ENCODE measurements at places on chromosomes 6 and 20.
A peak's percentile ranks its signal among the peaks of the same experiment; 100 is the strongest.

DNA sequence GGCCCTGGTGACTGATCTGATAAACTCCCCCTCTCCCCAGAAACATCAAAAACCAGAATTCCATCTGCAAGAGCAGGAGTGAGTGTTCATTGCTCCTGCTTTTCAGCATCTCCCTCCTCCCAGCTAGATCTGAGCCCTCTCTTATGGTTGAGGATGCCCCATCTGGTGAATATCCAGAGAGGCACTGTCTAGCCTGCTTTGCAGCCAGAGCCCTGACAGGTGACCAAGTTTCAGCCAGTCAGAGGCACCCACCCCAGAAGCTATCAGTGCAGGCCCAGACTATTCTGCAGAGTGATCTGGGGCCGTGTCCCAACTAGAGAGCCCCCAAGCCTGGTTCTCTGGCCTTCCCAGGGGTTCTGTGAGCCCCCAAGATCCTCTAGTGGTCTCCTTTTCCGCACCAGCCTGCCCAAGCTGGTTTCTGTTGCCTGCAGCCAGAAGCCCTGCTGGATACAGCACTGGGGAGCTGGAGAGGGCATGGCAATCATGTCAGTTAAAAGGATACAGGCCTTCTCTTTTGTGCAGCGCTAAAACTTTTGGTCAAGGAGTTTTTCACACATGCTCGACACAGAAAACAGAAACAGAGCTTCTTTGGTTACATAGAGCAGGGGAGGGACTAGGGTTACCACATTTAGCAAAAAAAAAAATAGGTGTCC lies 6.6 kb upstream of the BMP7 start:
- no peak for DNase-seq

- DNase-seq = no peak
These were observed 8.9 kb upstream of the SNRNP48 start for GRCh38 chr6:7580927-7581618.

- DNase-seq = peak; percentile 7
These were observed 68.2 kb downstream of the FAM120B start for GRCh38 chr6:170374571-170375444.

DNA sequence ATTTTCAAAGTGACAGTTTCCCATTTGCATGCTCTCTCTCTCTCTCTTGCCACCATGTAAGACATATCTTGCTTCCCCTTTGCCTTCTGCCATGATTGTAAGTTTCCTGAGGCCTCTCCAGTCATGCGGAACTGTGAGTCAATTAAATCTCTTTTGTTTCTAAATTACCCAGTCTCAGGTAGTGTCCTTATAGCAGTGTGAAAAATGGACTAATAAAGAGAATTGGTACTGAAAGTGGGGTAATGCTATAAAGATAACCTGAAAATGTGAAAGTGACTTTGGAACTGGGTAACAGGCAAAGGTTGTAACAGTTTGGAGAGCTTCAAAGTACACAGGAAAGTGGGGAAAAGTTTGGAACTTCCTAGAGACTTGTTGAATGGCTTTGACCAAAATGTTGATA lies 389.8 kb downstream of the GRIK2 start:
- no peak for DNase-seq

DNA sequence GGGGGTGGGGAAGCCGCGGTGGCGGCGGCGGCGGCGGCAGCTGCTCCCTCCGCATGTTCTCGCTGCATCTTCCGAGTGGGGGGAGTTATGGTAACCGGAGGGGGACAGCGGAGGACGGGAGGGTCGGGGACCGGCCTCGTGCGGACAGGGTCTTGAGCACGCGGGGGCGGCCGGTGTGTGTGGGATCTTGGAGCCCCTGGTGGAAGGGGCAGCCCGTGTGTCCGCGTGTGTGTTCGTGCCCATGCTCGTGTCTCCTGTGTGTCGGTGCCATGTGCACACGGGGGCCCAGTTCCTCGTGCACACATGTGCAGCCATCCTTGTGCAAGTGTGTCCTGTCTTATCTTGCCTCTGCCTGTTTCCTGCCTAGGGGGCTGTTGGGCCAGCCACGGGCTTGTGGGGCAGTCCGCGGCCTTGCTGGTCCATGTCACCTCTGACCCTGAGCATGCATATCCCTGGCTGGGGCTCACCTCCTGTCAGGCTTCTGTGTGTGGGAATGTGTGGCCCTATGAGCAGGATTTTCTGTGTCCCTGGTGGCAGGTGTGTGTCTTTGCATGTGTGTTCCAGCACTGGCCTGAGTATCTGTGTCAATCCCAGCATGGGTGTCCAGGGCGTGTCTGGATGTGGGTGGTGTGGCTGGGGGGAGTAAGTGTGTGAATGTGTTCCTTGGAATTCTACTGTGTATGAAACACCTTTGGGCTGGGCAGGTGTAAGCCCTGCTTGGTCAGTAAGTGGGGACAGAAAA lies 8.5 kb downstream of the SYNGAP1 start:
- DNase-seq = peak; percentile 20

DNA sequence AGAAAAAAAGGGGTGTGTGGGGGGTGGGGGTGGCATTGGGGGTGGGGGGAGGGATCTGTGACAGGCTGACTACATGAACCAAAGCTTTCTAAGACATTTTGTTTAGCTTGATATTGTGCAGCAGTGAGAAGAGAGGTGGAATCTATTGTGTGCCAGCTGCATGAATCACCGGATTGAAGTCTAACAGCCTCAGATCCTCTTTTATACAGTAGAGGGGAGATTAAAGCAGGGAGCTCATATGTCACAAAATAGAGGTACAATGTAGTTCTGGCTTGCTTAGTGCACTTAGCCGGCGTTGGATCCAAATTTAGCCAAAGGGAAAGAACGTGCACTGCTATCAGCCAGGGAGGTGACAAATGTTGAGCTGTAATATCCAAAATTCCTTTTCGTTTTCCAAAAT lies 404.2 kb upstream of the CITED2 start:
- DNase-seq = peak; percentile 33

GRCh38 chr6:85172705-85173104 lies 277.2 kb upstream of the NT5E start:
- DNase-seq = no peak

- no peak for DNase-seq
These were observed 90.0 kb upstream of the MAFB start for GRCh38 chr20:40778894-40779496.

- DNase-seq = no peak
These were observed 156.6 kb downstream of the NFATC2 start for GRCh38 chr20:51385646-51386530.

DNA sequence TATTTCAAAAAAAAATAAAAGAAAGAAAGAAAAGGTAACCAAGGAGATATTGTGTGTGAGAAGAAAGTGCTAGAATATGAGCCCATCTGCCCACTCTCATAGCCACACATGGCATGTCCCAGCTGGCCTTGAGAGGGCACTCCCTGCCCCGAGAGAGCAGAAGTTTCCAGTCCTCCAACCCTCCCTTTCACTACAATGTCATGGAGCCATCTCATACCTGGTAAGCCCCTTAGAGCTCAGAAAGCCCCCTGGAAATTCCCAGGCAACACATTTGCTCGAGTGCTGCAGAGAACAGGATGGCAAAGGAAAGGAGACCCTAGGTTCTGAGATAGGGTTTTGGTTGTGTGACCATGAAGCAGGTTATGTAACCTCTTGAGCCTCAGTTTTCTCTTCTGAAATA lies 75.8 kb upstream of the RIN2 start:
- no peak for DNase-seq

DNA sequence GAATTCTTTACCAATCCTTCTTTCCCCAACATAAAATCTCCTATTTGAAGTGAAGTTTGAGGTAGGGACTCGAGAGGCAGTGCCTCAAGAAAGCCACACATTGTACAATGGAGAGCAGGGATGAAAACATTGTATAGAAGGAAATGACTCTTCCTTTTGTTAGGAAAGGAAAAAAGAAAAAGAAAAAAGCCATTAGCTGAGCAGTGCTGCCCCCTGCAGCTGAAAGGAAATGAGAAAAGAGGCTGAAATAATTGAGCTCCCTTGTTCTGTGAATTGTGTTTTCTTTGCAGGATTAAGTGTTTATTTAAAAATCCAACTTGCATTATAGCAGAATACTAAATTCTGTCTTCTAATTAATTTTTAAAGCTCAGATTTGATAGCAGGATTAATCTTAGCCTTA lies 162.9 kb upstream of the SASH1 start:
- peak; percentile 39 for DNase-seq

DNA sequence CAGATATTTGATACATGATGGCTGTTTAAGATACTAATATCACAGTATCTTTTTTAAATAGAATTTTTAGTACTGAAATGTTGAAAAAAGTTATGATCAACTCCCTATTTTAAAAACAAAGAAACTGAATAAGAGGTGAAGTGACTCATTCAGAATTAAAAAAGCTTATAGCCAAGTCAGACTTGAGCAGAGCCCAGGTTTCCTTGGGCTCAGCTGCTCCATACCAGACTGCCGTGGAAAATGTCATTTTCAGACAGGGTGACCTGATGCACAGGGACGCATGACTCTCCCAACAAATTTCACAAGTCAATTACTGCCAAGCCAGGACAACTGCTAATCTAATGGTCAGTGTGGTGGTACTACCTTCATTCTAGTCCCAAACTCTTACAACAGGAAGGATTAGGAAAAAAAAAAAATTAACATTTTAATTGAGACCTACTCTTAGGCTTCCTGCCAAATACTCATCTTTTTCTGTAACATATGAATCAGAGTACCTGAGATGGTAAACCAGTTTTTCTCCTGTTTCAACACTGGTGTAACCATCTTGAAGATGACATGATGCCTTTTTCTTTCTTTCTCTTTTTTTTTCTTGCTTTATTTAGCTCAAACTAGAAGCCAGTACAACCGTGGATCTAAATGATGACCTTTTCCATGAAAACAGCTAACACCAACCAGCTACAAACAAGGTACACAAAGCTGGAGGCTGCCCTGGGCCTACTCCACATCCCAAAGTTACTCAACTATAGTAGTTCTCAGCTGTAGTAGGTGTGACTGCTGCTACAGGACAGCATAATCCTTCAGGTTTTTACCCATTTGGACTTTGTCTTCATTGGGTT lies 30.5 kb downstream of the SLC22A23 start:
- DNase-seq = no peak

DNA sequence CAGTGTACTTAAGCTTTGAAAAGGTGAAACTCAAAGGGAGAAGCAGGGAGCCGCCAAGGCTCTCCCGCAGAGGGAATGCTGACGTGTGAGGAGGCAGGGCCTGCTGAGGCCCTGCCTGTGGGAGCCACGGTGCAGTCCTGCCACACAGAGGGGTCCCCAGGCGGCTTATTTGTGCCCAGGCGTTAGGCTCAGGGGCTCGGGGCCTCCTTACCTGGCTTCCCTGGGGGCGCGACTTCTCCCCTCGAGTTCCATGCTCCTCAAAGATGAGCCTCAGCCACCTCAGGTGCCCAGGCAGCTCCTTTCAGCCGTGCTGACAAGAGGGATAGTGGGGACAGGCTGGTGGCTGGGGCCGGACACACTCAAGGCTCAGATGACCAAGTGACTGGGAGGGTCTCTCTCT lies 2.2 kb upstream of the KIF25 start:
- DNase-seq = no peak

DNA sequence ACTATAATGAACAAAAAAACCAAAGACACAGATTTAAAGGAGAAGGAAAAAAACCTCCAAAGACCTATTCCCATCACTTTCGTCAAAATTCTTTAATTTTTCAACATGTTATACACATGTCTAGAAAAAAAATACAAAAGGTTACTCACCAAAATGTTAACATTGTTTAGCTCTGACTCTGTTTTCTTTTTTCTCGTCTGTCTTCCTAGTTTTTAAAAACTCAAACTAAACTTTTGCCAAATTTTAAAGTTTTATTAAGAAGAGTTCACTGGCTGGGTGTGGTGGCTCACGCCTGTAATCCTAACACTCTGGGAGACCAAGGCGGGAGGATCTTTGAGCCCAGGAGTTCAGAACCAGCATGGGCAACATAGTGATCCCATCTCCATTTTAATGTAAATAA lies 10.8 kb downstream of the MCUR1 start:
- no peak for DNase-seq

DNA sequence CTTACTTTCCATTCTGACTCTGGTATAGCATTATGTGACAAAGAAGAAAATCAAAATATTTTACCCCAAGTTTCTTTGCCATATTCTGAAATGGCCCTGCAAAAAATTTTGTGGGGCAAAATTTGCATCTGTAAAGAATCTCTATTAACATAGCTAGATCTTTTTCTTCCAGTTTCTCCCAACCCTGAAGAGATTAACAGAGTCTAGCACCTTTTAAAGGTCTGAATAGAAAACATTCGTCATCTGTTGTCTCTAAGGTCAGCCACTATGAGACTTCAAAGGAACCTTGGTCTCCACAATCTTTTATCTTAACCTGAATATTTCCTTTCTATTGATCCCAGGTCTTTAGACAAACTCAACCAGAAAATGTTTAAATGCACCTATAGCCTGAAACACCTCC lies 205.7 kb downstream of the BTBD9 start:
- no peak for DNase-seq

DNA sequence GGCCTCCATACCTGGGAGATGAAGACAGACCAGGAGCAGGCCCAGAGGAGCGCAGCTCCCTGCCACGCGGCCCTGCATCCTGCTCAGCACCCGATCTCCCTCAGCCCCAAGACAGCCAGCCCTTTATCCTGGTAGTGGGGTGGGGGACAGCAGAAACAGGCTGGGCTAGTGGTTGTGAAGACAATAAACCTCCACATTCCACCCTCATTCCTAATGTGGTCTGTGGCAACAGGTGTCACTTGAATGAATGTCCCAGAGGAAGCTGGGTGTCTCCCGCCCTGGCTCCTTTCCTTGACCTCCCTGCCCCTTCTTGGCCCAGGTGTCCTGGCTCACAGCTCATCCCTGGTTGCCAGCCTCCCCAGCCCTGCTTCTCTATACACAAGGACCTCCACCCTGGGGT lies at the start of gene C6orf15:
TSS of gene C6orf15 (minus strand) at position 98 of the 400 bp plus-strand sequence. CDS start at position 78, 20 bp downstream.
- no peak for DNase-seq

GRCh38 chr6:104322841-104323240 lies 536.9 kb downstream of the HACE1 start:
- DNase-seq = no peak

GRCh38 chr20:9597547-9597946 lies 83.2 kb downstream of the LAMP5 start:
- DNase-seq = no peak

DNA sequence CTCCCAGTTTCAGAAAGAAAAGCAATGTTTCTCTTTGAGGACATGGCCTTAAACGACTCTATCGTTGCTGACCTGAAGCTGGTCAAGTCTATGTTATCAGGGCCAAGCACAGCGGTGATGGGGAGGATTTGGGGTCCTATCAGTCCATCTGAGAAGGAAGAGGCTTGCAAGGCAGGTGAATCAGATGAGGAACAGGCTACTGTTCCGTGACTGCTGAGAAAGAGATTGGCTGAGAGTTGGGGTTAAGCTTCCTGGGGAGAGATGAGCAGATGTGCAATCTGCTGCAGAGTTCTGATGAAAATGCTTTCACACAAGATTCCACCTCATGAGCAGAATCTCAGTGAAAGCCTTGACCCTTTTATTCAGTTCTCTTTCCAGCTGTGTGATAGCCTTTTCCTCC lies 168.3 kb upstream of the STMND1 start:
- peak; percentile 4 for DNase-seq
